A673 (cell line): ENCODE measurements at places on chromosomes 11 and 22.
A peak's percentile ranks its signal among the peaks of the same experiment; 100 is the strongest.

DNA sequence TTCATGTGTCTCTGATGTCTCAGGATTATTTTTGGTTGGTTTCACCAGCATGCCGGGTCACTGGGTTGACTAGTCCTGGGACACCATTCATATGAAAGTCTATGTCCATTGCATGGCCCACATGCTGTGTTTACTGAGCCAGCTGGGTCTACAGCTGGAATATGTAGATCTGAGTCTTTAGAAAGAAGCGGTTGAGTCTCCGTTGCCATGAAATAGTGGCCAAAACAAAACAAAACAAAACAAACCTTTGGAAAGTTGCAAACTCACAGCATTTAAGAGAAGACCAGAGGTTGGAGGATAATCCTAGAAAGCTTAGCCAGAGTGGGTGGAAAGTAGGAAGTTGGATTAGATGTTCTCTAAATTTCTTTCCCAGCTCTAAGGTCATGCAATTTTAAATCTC lies 191.8 kb upstream of the NTM start:
- no peak for DNase-seq

GRCh38 chr11:2129699-2130366 lies 9.4 kb downstream of the IGF2 start:
- DNase-seq: no peak

DNA sequence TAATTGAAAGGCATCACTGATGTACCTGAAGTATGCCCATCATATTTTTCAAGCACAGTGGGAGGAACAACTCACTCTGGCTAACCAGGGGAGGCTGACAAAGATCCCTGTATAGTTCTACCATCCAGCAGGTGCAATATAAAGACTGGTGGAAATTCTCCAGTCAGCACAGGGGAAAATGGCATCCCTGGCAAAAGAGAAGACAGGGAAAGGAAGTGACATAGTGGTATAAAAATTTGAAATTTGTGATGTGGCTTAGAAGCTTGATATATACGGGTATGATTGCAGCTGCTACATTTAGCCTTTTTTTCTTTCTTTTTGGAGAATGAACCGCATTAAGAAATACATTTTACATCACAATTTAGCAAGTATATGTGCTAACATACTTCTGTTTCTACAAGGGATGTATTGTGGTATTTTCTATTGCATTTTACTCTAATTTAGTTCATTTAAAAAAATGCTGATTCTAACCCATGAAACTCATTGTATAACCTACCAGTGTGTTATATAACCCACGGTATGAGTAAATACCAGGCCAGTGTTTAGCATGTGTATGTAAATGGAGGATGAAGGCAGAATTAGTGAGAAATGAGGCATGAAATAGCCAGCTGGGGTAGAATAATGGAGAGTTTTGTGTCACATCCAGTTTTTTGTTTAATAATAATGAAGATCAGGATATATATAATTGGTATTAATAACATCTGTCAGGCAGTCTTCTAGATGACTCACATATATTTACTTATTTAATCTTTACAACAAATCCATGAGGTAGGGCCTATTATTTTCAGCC lies 186.1 kb downstream of the ARHGAP42 start:
- peak; percentile 53 for DNase-seq

DNA sequence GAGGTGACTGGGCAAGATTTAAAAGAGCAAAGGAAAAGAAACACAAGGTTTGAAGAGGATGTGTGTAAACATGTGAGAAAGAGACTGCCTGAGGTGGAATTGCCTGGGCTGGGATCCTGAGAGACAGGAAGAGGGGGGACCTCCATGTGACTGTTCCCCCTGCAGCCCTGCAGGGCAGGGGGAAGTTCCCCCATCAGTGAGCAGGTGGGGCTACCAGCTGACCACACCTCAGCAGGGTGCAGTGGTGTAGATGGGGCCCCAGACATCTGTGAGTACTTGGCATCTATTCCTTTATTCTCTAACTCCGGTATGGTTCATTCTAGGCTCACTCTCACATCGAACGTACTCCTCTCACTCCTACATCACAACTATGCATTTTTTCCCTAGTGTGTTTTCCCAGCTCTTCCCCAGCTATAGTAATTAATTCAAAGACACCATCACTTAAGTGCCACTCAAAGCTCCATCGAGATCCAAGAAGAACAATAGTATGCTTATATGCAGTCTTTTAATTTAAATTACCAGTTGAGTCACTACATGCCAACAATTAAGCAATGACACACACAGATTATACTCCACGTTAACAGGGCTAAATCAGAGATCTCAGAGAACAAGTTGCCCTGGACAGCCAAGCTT lies 42.7 kb downstream of the LGR4 start:
- DNase-seq: peak; percentile 47

- DNase-seq: no peak
These were observed 37.6 kb downstream of the ART5 start for GRCh38 chr11:3604167-3604566.

- no peak for DNase-seq
These were observed 16.0 kb downstream of the CELF1 start for GRCh38 chr11:47536915-47537314.

- no peak for DNase-seq
These were observed 2.7 kb downstream of the RNASEH2C start for GRCh38 chr11:65717906-65718305.

- no peak for DNase-seq
These were observed 97.5 kb upstream of the ANO3 start for GRCh38 chr11:26234451-26234850.

- peak; percentile 90 for DNase-seq
These were observed 39.7 kb upstream of the CCDC89 start for GRCh38 chr11:85725510-85726258.

GRCh38 chr11:15839061-15839460 lies 517.3 kb downstream of the SOX6 start:
- no peak for DNase-seq

DNA sequence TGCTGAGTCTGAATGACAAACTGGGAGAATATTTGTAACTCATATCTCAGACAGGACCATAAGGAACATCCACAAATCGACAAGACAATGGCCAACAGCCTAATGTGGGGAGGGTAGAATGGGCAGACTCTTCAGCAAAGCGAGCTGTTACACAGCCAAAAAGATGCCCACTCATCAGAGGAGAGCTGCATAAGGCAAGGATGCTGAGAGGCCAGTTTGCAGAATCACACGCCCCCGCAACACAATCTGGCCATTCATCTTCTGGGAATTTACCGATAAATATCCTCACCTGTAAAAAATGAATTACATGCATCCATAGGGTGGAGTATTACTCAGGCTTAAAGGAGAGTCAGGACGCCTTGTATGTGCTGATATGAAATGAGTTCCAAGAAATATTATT lies 57.5 kb upstream of the SLC22A12 start:
- no peak for DNase-seq

GRCh38 chr22:50701428-50702154 lies 29.0 kb downstream of the SHANK3 start:
- no peak for DNase-seq

- DNase-seq: peak; percentile 52
These were observed 33.7 kb upstream of the SLC17A6 start for GRCh38 chr11:22304337-22304961.
